ENCODE measurements at places on chromosomes 2 and 18.

DNA sequence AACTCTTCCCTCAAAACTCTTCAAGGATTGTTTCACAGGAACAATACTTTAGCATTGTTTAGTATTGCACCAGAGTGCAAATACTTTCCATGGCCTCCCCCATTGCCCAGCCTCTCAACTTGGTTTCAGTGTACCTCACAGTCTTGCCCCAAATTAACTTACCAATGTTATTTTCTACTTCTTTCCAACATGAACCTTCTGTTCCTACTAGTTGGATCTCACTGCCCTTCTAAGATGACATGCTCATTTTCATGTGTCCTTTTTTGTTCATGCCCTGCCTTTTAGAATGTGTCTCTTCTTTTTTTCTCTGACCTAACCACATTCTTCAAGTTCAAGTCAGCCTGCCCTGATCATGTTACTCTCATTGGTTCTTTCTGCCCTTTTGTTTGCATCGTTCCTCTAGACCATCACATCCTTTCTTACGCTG lies 4.1 kb downstream of the SPATS2L start:
- no peak for DNase-seq

DNA sequence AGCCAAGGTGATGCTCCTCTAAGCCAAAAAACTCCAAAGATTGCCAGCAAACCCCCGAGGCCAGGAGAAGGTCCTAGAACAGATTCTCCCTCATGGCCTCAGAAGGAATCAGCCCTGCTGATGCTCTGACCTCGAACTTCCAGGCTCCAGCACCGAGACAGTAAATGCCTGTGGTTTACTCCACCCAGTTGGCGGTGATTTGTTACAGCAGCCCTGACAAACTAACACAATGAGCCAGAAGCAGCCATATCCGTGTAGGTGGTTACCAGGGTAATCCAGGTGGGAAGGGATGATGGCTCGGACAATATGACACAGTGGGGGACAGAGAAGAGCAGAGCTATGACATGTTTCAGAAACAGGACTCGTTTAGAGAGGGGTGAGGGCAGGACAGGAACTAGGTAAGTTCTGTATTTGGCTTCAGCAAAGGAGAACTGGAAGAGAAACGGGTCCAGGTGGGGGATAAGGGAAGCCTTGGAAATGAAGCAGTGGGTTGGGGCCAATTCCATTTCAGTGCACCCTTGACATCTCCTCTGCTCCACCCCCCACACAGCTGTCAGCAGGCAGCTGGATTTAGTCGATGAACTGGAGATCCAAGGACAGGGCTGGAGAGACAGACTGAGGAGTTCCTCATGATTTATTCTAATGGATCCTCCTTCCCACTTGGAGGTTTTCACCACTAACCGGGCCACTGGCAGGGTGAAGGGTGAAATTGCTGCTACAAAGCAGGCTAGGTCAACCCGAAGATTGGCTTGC lies 179.7 kb upstream of the SH3BP4 start:
- DNase-seq = no peak

DNA sequence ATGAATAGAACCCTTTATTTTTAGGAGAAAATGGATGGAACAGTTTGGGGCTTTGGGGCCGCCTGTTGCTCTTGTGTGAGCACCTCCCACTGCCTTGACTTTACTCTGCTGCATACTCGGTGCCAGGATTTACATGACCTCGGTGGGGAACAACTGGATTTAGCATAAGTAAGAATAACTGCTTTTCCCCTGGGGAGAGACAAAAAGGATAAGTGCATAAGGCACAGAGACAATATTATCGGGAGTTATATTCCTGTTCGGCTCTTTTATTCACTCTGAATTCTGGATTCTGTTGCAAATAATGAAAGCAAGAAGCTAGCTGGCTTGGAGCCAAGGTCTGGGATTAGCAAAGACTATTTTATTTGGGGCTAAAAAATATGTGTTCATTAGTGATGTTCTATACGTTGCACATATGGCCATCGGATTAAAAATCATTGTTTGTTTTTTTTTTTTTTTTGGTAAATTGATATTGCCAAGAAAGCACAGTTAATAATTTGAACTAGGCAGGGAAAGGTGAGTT lies 69.8 kb downstream of the CYBRD1 start:
- DNase-seq = peak; percentile 13

- DNase-seq = no peak
These were observed 638.2 kb downstream of the FBXO15 start for GRCh38 chr18:73509460-73509859.

DNA sequence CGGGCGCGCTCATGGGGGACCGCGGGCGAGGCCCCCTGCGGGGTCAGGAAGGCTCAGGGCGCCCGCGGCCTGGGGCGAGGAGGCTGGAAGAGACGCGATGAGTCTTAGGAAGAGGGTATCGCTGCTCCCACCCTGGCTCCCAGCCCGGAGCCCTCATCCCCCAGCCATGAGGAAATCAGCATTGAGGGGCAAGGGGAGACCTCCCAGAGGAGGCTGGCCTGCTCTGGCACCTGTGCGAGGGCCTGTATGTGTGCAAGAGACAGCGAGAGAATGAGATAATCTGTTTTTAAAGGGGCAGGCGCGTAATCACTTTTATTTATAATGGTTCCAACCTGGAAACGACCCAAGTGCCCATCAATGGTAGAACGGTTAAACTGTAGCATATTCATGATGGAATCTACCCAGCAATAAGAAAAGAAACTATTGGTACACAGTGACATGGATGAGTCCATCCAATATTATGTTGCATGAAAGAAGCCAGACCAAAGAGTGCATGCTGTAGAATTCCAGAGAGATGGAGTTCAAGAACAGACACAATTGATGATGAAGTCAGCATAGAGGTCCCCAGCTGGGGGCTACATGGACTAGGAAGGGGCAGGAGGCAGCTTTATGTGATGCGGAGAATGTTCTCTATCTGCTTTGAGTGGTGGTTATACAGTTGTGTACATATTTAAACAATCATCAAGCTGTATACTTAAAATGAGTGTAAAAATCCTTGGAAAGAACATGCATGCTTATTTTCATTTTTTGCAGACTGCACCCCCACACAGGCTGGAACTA lies 14.4 kb downstream of the FBXO41 start:
- DNase-seq = no peak

GRCh38 chr2:70837980-70838925 lies 2.6 kb upstream of the CD207 start:
- DNase-seq = no peak

- DNase-seq = no peak
These were observed 49.4 kb downstream of the ETAA1 start for GRCh38 chr2:67446491-67446911.

DNA sequence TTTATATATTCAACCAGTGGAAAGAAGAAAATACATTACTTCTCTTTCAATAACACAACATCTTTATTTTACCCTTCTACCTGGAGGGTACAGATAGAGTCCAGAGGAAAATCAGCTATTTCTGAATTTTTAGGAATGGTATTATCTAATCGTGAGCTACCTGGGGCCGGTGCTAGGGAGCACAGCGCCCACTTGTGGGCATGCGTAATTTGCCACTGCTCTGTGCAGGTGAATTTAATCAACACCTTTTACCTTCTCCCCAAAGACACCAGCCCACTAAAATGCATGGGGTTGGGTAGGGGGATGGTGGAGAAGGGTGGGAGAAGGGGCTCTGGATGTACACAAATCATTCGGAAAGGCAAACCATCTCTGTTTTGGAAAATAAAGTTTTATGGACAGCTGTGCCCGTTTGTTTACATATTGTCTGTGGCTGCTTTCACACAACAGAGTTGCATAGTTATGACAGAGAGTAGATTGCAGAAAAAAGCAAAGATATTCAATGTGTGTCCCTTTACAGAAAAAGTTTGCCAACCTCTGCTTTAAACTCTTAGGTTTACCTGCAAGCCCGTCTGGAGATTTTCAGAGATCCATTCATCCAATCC lies 51.5 kb upstream of the DCC start:
- DNase-seq = peak; percentile 36

DNA sequence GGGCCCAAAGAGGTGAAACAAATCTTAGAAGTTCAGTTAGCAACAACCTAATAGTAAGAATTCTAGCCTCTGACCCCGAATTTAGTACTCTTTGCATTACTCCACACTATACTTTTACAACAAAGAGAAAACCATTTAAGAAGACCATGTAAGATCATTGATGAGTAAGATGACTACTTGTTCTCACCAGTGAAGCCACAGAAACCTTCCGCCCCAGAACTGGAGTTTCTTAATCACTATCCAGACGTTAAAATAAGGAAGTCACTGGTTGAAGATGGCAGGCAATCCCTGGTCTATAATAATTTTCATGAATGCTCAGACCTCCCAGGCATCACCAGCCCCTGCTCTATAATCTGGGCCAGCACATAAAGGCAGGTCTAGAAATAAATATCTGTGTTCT lies 95.0 kb downstream of the TMEM163 start:
- peak; percentile 40 for DNase-seq

DNA sequence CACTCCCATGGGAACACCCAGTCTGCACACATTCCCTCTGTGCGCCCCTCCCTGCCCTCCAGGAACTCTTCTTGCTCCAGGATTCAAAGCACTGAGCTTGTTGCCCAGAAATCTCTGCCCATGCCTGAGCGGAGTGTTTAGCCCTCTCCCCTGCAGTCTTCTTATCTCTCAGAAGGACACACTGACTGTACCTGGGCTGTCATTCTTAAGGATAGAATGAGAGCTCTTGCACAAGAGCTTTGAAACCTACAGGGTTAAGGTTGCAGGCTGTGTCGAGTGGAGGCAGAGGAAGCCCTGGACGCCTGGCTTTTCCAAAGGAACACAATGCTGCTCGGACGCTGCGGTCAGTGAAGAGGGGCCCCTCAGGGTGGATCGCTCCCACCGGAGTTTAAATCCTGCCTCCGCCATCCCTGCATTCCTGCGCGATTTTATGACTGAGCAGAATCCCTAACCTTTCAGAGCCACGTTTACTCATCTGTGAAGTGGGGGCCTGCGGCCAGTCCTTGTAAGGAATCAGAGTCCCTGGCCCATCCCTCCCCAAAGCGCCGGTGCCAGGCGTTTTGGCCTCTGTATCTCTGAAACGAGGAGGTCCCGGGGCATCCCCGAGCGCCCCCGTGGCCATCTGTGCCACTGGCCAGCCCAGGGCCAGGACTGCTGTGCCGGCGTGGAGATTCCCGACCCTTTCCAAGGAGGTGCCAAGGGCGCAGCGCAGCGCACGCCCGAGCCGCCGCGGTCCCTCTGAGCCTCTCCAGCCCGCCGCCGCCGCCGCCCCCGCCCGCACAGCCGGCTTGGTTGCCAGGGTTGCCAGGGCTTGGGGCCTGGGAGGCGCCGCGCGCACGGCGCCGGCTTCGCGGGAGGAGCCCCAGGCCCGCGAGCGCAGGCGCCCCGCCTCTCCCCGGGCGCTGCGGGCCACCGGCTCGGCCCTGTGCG lies 58.9 kb downstream of the FAM168B start:
- no peak for DNase-seq

- DNase-seq = peak; percentile 75
These were observed 970 bp upstream of the ADCYAP1 start for GRCh38 chr18:903701-904100.

DNA sequence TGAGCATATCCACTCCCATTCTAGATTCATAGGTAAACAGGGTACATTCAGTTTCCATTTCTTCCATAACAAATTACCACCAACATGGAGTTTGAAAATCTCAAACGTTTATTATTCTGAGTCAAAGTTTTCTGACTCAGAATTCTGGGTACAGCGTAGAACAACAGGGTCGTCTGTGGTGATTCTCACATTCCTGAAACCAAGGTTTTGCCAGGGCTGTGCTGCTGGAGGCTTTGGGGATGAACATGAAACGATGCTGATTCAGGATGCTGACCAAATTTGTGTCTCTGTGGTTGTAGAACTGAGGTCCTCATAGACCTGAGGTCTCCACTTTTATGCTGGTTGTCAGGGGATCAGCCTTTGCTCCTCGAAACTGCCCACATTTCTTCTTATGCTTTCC lies 255.7 kb downstream of the DSEL start:
- no peak for DNase-seq

DNA sequence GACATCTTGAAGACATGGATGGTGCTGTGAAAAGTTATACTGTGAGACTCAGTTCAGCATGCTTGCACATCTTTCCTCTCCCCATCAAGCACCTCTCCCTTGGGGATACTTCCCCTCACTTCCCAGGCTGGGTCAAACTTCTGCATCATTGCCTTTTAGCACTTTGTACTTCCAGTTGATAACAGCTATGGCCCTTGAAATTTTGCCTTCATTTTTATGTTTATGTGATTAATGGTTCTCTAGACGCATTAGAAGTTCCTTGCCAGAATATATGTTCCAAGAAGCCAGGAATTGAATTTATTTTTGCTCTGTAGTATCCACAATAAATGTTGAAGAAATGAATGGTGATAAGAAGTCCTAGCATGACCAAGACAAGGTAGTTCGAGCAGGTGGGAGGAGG lies 120.9 kb upstream of the ST6GAL2 start:
- no peak for DNase-seq

DNA sequence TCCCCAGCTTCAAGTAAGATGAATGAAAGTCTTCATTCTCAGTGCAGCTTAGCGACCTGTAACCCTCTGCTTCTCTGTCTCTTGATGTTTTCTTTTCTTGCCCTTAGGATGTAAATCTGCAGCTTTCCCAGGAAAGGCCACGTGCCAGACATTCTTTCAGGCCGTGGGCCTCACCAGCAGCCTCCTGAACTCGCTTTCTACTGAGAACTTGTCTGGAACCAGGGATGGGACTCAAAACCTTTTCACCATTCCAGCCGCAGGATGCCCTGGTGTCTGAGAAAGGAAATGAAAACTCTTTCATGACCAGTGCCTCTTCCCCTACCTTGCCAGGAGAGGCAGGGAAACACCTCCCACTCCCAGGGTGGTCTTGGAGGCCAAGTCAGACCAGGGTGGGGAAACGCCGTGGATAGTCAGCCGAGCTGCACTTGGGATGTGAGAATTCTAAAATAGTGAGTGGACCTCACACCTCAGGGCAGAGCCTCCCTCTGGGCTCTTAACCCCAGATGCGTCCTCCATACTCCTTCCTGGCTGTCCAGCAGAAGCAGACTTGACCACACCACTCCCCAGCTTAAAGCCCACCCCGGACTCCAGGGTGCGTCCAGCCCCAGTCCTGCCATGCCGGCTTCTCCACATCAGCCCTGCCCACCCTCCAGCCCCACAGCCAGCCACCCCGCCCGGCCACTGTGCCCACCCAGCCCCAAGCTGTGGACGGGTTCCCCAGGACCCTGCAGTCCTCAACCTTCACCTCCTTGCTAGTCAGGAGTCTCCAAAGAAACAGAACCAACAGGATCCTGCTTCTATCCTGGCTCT lies 115.5 kb downstream of the TWIST2 start:
- no peak for DNase-seq

DNA sequence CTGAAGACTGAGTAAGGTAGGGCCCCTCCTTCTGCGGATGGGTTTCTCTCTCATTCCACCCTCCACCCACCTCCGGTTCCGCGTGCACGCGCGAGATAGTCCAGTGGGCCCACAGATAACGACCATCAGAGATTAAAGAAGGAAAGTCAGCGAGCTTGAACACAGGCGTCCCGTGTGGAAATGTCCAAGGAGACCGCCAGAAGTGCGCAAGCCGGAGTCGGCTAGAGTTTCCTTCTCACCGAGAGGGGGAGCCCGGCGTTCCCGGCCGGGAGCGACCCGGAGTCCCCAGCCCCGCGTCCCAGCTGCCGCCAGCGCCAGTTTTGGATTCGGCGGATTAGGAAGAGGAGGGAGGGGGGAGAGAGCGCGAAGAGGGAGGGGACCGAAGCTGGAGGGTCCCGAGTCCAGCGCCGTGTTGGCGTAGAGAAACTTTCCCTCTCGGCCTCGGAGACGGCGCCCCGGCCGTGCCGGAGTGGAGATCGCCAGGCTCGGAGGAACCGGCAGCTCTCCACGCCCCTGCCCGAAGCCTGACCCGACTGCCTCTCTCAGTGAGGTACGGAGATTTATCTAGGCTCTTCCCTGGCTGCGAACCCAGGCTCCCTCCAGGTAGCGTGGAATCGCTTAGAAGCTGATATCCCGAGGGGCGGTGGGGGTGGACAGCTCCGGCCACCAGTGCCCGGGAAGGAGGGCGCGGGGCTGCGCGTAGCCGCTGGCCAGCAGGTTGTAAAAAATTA lies at the start of gene GULP1:
GULP1 (plus strand) TSS at position 258 of the 731 bp plus-strand sequence. CDS start 185,829 bp downstream, outside the sequence.
- peak; percentile 27 for DNase-seq

All from OCI-M1 (cell line).